ENCODE measurements at places on chromosomes 4 and X. TPM values are rescaled to one million over a fixed set of nuclear protein-coding genes. Genes with fewer than 3 reads are reported as not detected.

BRS3 gene
- not detected for total RNA-seq

PTPN13 gene
- 54.6 TPM for total RNA-seq

ACE2 gene
- not detected for total RNA-seq

SYTL4 gene
- 1.3 TPM for total RNA-seq

ABHD18 gene
- total RNA-seq, result 4.5 TPM

CISD2 gene
- 76.4 TPM for total RNA-seq

TMEM164 gene
- 19.5 TPM for total RNA-seq

SSX4B gene
- 0.42 TPM for total RNA-seq

KLB gene
- total RNA-seq, result not detected

NSUN7 gene
- total RNA-seq, result not detected

KCTD8 gene
- total RNA-seq, result not detected

DGKK gene
- not detected for total RNA-seq

CLDN34 gene
- not detected for total RNA-seq

TGIF2LX gene
- not detected for total RNA-seq

GAGE12F gene
- 0.66 TPM for total RNA-seq

TLR2 gene
- not detected for total RNA-seq

FAM241A gene
- total RNA-seq, result 0.74 TPM

GPRIN3 gene
- total RNA-seq, result 3.8 TPM

HTN3 gene
- 49.0 TPM for total RNA-seq

TNMD gene
- not detected for total RNA-seq

SMIM31 gene
- total RNA-seq, result 0.56 TPM

RHOXF2B gene
- total RNA-seq, result not detected

BEX2 gene
- total RNA-seq, result 3.7 TPM

MAGEA9B gene
- not detected for total RNA-seq

TAF7L gene
- total RNA-seq, result 1.1 TPM

GPRASP3 gene
- 1.5 TPM for total RNA-seq

FAM149A gene
- total RNA-seq, result 10.1 TPM
